ENCODE measurements at places on chromosomes 2 and 18.

- no peak for DNase-seq
Measured at GRCh38 chr2:63737081-63737751, 104.5 kb upstream of the UGP2 start.

DNA sequence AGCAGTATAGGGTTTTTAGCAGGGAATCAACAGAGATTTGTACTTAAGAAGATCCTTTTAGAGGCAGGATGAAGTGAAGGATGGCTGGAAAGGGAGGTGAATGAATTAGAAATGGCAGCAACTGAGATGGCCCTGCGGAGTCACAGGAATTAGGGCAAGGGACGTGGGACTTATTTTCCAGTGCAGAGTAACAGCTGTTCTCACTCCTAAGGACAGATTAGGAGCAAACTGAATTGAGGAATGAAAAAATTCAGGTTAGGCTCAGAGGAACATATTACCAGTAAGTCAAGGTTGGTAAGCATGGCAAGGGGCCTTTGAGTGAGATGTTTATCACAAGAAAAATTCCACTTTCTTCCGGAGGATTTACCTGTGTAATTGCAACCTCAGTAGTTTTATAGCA is 34.4 kb downstream of the COL4A3 start:
- no peak for DNase-seq

DNA sequence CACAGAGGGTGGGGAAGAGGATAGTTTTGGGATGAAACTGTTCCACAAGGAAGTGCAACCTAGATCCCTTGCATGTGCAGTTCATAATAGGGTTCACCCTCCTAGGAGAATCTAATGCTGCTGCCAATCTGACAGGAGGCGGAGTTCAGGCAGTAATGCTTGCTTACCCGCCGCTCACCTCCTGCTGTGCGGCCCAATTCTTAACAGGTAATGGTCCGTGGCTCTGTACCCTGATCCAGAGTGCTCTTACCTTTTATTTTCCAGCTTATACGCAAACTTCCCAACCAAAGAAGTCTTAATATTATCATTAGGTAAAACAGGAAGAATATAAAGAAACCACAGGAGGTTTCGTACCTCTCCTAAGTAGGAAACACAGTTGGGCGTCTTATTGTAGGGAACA is 82.7 kb upstream of the CD302 start:
- DNase-seq: no peak

DNA sequence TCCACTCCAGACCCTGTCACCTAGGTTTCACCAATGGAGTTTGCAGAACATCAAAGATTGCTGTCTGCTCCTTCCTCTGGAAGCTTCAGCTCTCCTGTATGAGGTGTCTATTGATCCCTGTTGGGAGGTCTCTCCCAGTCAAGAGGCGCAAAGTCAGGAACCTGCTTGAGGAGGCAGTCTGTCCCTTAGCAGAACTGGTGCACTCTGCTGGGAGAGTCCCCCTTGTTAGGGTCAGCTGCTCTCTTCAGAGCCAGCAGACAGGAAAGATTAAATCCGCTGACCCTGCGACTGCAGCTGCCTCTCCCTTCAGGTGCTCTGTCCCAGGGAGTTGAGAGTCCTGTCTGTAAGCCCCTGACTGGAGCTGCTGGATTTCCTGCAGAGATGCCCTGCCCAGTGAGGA is 195.7 kb downstream of the PPP1R1C start:
- DNase-seq: no peak

- DNase-seq: no peak
Measured at GRCh38 chr2:236715077-236715476, 145.5 kb downstream of the ACKR3 start.

DNA sequence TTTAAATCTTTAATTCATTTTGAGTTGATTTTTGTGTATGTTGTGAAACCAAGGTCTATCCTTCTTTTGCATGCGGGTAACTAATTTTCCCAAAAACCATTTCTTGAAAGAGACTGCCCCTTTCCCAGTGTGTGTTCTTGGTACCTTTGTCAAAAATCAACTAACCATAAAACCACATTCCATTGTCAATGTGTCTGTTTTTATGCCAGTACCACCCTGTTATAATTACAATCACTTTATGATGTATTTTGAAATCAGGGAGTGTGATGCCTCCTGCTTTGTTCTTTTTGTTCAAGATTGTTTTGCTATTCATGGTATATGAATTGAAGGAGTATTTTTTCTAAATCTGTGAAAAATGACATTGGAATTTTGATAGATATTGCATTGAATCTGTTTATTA is 689.6 kb downstream of the TSN start:
- no peak for DNase-seq

Data from stimulated activated CD4-positive, alpha-beta T cell treated with anti-CD3 and anti-CD28 coated beads, Interleukin-15, amount 100 ng/mL, for 1 hour (primary cell).